ENCODE measurements at places on chromosomes 13 and 19. TPM values are rescaled to one million over a fixed set of nuclear protein-coding genes. Genes with fewer than 3 reads are reported as not detected.

LRP3 gene
- total RNA-seq, result 3.2 TPM

SLC39A3 gene
- total RNA-seq, result 21.4 TPM

SSC5D gene
- total RNA-seq, result not detected

CLEC17A gene
- not detected for total RNA-seq
